ENCODE measurements at places on chromosomes 13 and 19. TPM values are rescaled to one million over a fixed set of nuclear protein-coding genes. Genes with fewer than 3 reads are reported as not detected.

Gene ARRDC5
- total RNA-seq, result 1.8 TPM

DNA sequence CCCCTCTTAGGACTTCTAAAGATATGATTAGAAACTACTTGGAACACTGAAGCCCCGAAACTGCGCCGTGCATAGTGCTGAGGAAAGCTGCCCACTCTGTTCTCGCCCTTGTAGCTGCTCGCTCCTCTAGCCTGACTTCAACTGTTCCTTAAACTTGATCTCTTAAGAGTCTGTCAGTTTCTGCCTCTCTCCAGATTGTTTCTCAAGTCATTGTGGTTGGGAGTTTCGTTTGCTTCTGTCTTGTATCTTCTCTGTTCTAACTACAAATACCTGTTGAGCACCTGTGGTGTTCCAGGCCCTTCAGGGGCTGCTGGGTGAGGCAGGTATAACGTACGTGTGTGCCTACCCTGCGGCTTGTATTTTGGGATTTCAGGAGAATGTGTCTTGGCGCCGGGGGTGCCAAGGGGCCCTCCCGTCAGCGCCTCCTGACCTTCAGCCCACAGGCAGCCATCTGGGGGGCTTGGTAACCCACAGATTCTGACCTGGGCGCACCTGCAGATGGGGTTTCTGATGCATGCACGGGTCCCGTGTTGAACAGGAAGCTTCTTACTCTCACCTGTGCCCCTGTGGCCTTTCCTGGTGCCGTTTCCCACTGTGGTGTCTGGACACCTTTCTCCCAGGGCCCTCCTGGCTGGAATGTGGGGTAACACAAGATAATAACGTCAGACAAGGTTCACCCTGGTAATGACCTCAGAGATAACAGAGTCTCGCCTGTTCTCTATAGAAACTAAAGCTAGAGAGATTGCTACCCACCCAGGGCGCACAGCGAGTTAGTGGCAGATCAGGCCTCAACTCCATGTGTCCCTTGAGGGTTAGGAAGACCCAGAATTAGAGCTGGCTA, 17.2 kb upstream of the DCUN1D2 start:
- no peaks in the 10 kb centered on the region for H3K4me1 ChIP-seq
- no peak overlapping the region for H3K27ac ChIP-seq
- no peak for DNase-seq
- H3K36me3 ChIP-seq, result peaks cover 18% of the 10 kb centered on the region
- H3K27me3 ChIP-seq, result no peaks in the 10 kb centered on the region
- H3K4me3 ChIP-seq, result no peak overlapping the region

Gene ZNF790
- total RNA-seq, result 9.1 TPM

- H3K36me3 ChIP-seq, result no peaks in the 10 kb centered on the region
- no peak overlapping the region for H3K4me3 ChIP-seq
- peak overlapping the region; percentile 66 for H3K27ac ChIP-seq
- H3K27me3 ChIP-seq, result no peaks in the 10 kb centered on the region
- peaks cover 88% of the 10 kb centered on the region for H3K4me1 ChIP-seq
Observed at GRCh38 chr19:18502246-18502637, 19.6 kb downstream of the ELL start.

Gene CIC
- total RNA-seq, result 69.3 TPM

Data from activated CD4-positive, alpha-beta T cell treated with anti-CD3 and anti-CD28 coated beads, Interleukin-2, amount 10 ng/mL, durations not matched to agents 7 days and 5 days (primary cell).